ENCODE measurements at places on chromosomes 5 and 9. TPM values are rescaled to one million over a fixed set of nuclear protein-coding genes. Genes with fewer than 3 reads are reported as not detected.

Gene FAM153A
- 0.19 TPM for total RNA-seq

Gene PCDHB13
- total RNA-seq, result 6.4 TPM

Gene IFNA7
- not detected for total RNA-seq

Gene GABRA1
- total RNA-seq, result not detected

Gene CDKN2B-AS1
- 2.7 TPM for total RNA-seq

Gene TERT
- 165 TPM for total RNA-seq

Gene MOB3B
- total RNA-seq, result not detected

Gene GRXCR2
- total RNA-seq, result not detected

Measured in myocyte (in vitro differentiated cells).